ENCODE measurements at places on chromosomes 2 and 18. TPM values are rescaled to one million over a fixed set of nuclear protein-coding genes. Genes with fewer than 3 reads are reported as not detected.

IL1R1 gene
- not detected for total RNA-seq

XRCC5 gene
- 273 TPM for total RNA-seq

CTNNA2 gene
- not detected for total RNA-seq

AMER3 gene
- not detected for total RNA-seq

G6PC2 gene
- total RNA-seq: not detected

PID1 gene
- total RNA-seq: 0.17 TPM

ACMSD gene
- total RNA-seq: not detected

RAB1A gene
- 55.5 TPM for total RNA-seq

NR4A2 gene
- 3.0 TPM for total RNA-seq

APLF gene
- total RNA-seq: 4.5 TPM

LCT gene
- total RNA-seq: 0.39 TPM

PFN4 gene
- not detected for total RNA-seq

RAPGEF4 gene
- total RNA-seq: 1.1 TPM

DNA sequence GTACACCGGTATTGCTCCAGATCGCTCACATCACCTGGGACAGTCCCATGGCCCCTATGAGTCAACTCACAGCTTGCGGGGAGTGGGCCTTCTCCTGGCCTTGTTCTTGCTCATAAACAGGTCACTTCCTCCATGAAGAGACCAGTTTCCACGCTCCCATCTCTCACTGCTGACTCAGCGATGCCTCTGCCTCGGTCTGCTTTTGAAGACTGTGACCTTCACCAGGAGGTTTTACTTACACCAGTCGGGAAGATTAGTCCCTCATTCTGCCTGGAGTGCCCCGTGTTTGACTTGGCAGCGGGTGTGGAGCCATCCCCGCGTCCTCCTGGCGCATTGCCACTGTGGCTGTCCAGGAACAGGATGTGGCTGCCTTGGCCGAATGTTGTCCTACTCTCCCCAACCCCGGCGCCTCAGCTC is 159.8 kb downstream of the RHBDD1 start:
- no peak overlapping the region for H3K27ac ChIP-seq
- peaks cover 25% of the 10 kb centered on the region for H3K36me3 ChIP-seq
- H3K4me3 ChIP-seq: no peak overlapping the region

DNA sequence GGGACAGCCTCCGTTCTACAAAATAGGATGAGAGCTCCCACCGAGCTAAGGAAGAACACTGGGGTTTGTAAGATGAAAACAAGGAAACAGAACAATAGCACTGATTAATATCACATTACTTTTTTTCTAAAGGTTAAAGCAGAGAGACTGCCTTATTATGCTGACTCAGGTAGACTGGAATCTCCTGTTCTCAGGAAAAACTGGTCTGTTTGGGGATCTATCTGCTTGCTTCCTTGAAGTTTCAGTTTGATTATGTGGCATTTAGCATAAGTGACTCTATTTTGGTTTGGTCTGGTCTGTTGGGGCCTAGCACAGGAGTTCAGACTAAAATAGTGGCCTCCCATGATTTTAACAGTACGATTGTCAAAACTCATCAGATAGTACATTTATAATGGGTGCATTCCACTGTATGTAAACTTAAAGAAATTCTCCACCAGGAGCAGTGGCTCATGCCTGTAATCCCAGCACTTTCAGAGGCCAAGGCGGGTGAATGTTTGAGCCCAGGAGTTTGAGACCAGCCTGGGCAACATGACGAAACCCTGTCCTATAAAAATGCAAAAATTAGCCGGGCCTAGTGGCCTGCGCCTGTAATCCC is 64.1 kb upstream of the NDUFV2 start:
- no peak overlapping the region for H3K27ac ChIP-seq
- no peak overlapping the region for H3K4me3 ChIP-seq
- H3K36me3 ChIP-seq: no peaks in the 10 kb centered on the region
- H3K4me1 ChIP-seq: no peaks in the 10 kb centered on the region
- H3K27me3 ChIP-seq: peaks cover 11% of the 10 kb centered on the region

DNA sequence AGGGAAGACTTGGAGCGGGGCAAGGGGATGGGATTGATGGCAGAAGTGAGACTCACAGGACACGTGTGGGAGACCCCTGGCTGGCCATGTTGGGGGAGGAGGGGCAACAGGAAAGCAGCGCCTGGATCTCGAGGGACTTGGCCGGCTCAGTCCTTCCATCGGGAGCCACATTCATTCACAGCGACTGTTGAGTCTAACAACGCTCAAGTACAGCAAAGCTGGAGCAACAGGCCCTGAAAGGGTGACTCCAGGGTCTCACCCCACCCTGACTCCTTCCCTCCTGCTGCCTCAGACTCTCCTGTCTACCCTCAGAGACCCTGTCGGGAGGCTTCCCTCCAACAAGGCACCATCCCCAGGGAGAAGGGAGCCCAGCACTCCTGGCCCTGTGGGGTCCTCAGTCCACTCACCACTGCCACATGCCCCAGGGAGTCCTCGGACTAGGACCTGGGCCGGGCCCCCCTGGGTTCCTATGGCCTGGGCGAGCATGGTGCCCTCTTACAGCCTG is 14.8 kb upstream of the ALPI start:
- no peak overlapping the region for H3K4me3 ChIP-seq
- DNase-seq: no peak
- no peak overlapping the region for H3K27ac ChIP-seq

DNA sequence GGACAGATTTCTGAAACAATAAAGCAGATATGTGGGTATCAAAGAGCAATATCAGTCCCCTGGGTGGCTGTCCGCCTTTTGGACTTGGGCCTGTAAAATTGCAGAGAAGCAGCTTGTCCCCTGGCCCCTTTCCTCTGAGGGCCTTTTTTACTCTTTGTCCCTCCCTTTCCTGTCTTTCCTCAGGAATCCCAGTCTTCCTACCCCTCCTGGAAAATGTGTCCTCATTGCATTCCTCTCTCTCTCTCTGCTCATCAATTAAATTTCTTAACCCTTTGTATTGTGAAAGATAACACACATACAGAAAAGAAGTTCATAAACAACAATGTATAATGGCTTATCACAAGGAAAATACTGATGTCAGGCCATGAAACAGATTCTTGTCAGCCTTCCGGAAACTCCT is 3.0 kb upstream of the GRB14 start:
- DNase-seq: no peak
- peaks cover 33% of the 10 kb centered on the region for H3K27me3 ChIP-seq
- no peaks in the 10 kb centered on the region for H3K36me3 ChIP-seq
- no peak overlapping the region for H3K27ac ChIP-seq

DNA sequence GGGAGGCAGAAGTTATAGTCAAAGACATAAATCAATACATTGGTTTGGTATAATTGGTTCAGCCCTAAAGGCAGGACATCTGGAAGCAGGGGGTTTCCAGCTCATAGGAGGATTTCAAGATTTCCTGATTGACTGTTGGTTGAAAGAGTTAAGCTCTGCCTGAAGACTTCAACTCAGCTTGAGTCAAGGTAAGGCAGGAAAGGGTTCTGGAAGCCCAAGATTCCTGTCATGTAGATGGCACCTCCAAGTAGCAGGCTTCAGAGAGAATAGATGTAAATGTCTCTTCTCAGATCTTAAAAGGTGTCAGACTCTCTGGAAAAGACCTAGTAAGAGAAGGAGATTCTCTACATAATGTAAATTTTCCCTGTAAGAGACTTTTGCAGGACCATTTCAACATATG is 335.3 kb downstream of the RIT2 start:
- H3K4me1 ChIP-seq: no peaks in the 10 kb centered on the region
- DNase-seq: no peak
- no peaks in the 10 kb centered on the region for H3K36me3 ChIP-seq
- H3K4me3 ChIP-seq: no peak overlapping the region
- H3K27ac ChIP-seq: no peak overlapping the region

- H3K4me3 ChIP-seq: no peak overlapping the region
- H3K27me3 ChIP-seq: no peaks in the 10 kb centered on the region
- H3K27ac ChIP-seq: no peak overlapping the region
- H3K36me3 ChIP-seq: no peaks in the 10 kb centered on the region
- peaks cover 2% of the 10 kb centered on the region for H3K4me1 ChIP-seq
Measured at GRCh38 chr18:79887181-79888000, 64.1 kb downstream of the SLC66A2 start.

- H3K27me3 ChIP-seq: no peaks in the 10 kb centered on the region
- DNase-seq: no peak
- H3K4me3 ChIP-seq: no peak overlapping the region
Measured at GRCh38 chr2:54122171-54122935, 6.9 kb downstream of the ACYP2 start.

DNA sequence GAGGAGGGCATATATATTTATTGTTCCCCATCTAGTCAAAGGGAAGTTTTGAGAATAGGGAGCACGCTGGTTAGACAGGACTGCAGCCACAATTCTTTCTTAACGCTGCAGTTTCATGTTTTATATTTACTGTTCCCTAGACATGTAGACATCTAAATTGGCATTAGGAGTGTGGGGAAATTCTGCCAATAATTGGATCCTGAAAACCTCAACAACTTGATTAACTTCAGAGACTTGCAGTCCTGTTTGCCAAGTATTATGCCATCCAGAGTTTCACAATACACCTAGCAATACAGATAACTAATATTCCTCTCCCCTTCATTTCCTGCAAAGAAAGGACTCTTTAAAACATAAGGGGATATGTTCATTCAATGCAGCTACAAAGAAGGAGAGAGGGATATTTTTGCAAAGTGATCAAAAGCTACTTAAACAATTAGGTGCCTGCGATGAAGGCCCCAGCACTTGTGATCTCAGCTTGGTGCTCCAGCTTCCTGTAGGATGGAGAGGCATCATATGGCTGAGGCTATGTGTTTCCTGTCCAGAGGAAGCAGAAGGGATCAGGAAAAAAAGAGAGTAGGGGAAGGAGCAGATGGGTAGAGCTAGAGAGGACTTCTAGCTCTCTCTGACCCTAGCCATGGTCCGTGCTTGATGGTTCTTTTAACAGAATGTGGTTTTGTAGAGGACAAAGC is 264.4 kb downstream of the MTX2 start:
- no peak overlapping the region for H3K27ac ChIP-seq
- H3K27me3 ChIP-seq: peaks cover 23% of the 10 kb centered on the region
- no peaks in the 10 kb centered on the region for H3K36me3 ChIP-seq
- DNase-seq: no peak

- H3K36me3 ChIP-seq: no peaks in the 10 kb centered on the region
- no peaks in the 10 kb centered on the region for H3K27me3 ChIP-seq
- H3K4me3 ChIP-seq: no peak overlapping the region
- H3K4me1 ChIP-seq: no peaks in the 10 kb centered on the region
Measured at GRCh38 chr2:95307036-95307435, 9.9 kb downstream of the KCNIP3 start.

GRCh38 chr18:62558015-62558663 is 35.3 kb downstream of the ZCCHC2 start:
- H3K27ac ChIP-seq: no peak overlapping the region
- H3K27me3 ChIP-seq: no peaks in the 10 kb centered on the region
- no peak overlapping the region for H3K4me3 ChIP-seq
- peaks cover 12% of the 10 kb centered on the region for H3K4me1 ChIP-seq
- peaks cover 58% of the 10 kb centered on the region for H3K36me3 ChIP-seq

GRCh38 chr2:71714601-71715240 is 261.4 kb downstream of the DYSF start:
- H3K4me3 ChIP-seq: no peak overlapping the region
- no peak overlapping the region for H3K27ac ChIP-seq
- no peaks in the 10 kb centered on the region for H3K4me1 ChIP-seq
- no peaks in the 10 kb centered on the region for H3K27me3 ChIP-seq
- no peak for DNase-seq
- H3K36me3 ChIP-seq: no peaks in the 10 kb centered on the region

- H3K27me3 ChIP-seq: no peaks in the 10 kb centered on the region
- no peak overlapping the region for H3K27ac ChIP-seq
- H3K36me3 ChIP-seq: peaks cover 6% of the 10 kb centered on the region
Measured at GRCh38 chr2:24507549-24507948, 16.5 kb downstream of the NCOA1 start.

DNA sequence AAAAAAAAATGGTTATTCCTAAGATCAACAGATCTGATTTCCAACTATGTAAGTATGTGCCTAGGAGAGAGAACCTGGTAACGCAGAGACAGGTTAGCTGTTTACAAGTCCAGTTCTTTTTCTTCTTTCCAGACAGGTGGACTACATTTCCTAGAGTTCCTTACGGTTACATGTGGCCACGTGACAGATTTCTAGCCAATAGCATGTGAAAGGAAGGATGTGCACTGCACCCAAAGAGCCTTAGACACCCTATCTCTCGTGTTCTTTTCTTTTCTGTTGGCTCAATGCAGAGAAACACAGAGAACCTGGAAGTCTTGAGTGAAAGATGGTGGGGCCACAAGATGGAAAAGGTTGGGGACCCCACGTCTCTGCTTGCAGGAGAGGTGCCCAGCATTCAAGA is 375.9 kb downstream of the TNS1 start:
- DNase-seq: no peak
- peaks cover 2% of the 10 kb centered on the region for H3K36me3 ChIP-seq
- no peak overlapping the region for H3K27ac ChIP-seq
- H3K4me1 ChIP-seq: no peaks in the 10 kb centered on the region
- no peak overlapping the region for H3K4me3 ChIP-seq
- H3K27me3 ChIP-seq: peaks cover 5% of the 10 kb centered on the region

- H3K4me3 ChIP-seq: no peak overlapping the region
- no peaks in the 10 kb centered on the region for H3K27me3 ChIP-seq
- DNase-seq: no peak
Measured at GRCh38 chr2:4914551-4914950, 777.6 kb upstream of the SOX11 start.

GRCh38 chr18:79479116-79479760 is 83.5 kb downstream of the NFATC1 start:
- no peak overlapping the region for H3K4me3 ChIP-seq
- H3K4me1 ChIP-seq: peaks cover 2% of the 10 kb centered on the region
- no peaks in the 10 kb centered on the region for H3K27me3 ChIP-seq
- H3K36me3 ChIP-seq: peaks cover 2% of the 10 kb centered on the region
- H3K27ac ChIP-seq: no peak overlapping the region
- no peak for DNase-seq

GRCh38 chr2:98818164-98818563 is 87.2 kb upstream of the MGAT4A start:
- peaks cover 9% of the 10 kb centered on the region for H3K27me3 ChIP-seq
- H3K4me1 ChIP-seq: peaks cover 5% of the 10 kb centered on the region
- H3K36me3 ChIP-seq: peaks cover 3% of the 10 kb centered on the region
- H3K27ac ChIP-seq: no peak overlapping the region
- H3K4me3 ChIP-seq: no peak overlapping the region
- DNase-seq: no peak

DNA sequence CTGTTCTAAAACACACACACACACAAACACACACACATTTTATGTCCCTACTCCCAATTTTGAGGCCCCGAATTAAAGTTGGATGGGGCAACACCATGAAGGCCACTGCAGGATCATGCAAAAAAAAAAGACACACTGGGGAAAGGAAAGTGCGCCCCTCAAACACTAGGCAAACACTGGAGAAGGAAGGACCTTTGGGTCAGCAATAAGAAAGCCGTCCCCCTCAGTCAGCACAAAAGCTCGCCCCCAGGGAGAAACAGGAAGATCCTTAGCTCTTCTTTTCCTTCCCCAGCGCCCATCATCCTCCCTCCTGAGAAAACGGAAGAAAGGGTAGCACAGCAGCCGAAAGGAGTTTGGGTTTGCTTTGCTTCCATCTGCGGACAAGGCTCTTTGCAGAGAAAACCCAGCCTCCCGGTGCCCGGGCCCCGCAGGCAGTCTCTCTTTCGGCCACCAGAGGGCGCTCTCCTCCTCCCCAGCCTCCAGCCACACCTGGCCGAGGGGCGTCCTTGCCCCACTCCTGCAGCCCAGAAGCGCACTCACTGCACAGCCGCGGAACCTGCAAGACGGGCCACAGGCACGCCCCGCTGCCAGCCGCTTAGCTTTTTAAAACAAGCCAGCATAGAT is 248.5 kb downstream of the CDH20 start:
- peaks cover 11% of the 10 kb centered on the region for H3K4me1 ChIP-seq
- H3K36me3 ChIP-seq: no peaks in the 10 kb centered on the region
- H3K4me3 ChIP-seq: peak overlapping the region; percentile 22
- peaks cover 41% of the 10 kb centered on the region for H3K27me3 ChIP-seq
